ENCODE measurements at places on chromosomes 11 and 22.

DNA sequence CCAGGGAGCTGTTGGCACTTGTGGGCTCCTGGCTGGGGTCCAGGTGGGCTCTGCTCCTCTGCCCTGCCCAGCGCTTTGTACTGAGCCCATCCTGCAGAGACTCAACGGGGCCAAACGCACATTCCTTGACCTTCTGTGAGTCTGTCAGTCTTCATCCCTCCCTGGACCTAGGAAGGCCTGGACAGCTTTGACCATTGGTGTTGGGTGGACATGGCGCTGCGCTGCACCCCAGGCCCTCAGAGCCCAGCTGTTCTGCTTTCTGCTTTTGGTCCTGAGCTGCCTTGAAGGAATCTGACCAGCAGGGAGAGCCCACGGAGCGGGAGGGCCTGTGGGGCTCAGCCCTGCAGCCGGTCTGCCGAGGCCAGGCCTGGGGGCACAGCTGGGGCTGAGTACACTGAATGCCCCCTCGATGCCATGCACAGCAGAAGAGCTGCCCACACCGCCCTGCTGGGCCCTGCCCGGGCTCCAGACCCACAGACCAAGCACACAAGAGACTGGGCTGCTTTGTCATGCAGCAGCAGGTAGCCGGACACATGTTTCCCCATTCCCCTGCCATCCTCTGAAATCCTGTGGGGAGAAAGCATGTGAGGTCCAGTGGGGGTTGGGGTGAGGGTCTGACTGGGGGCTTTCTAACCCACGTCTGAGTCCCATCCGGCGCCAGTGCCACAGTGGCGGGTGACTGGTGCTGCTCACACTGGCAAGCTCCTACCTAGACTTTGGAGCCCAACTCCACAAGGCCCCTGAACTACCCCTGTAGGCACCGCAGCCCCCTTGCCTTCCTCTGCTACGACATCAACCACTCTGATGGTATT is 24.1 kb upstream of the CCDC188 start:
- DNase-seq = no peak

- no peak for DNase-seq
Measured at GRCh38 chr22:43078522-43078921, 10.7 kb downstream of the TTLL1 start.

- peak; percentile 96 for DNase-seq
Measured at GRCh38 chr11:72222907-72223614, 1.5 kb upstream of the INPPL1 start.

GRCh38 chr11:102685338-102685737 is 20.2 kb downstream of the MMP27 start:
- no peak for DNase-seq

DNA sequence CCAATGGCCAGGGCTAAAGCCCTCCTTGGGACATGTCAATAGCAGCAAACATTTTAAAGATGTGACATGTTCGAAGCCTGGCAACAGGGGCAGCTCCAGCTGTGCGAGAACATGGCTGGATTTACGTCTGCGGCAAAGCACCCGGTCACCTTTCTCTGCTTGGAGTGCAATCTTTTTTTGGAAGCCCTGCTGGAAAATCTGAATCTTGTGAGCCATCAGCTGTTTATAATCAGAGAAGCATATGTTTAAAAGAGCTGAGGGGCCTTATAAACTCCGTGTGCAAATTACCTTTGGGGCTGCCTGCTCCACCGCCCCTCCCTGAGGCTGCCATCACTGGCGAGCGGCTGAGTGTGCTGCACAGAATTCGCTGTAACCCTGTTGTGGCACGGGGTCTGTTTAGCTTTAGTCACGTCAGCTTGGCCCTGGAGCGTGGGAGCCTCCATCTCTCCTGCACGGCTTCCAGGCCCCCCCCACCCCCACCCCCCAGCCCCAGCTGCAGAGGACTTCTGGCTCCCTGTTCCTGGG is 9.0 kb upstream of the KCNQ1OT1 start:
- peak; percentile 41 for DNase-seq

- no peak for DNase-seq
Measured at GRCh38 chr22:35661464-35661863, 13.2 kb downstream of the APOL6 start.

DNA sequence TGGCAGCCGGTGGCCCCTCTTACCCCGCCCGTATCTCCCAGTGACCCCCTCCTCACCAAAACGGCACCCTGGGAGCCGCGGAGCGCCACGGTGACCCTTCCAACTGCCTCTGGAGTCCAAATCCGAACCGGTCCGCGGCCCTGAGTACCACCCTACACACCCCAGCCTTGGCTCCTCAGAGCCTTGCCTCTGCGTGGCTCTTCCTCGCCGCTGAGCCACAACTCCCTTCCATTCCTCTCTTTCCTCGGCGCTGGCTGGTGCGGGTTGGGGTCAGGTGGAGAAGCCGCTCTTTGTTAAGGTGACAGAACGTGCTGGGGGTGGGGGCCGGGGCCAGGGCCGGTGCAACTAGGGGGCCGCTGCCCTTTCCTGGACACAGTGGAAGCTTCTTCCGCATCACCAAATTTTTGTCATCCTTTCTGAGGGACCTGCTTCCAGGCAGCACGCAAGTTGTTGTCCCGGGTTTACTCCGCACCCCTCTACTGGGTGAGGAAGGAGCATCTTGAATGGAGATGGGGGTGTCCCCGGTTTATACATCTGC is 6.5 kb downstream of the ALX4 start:
- DNase-seq = no peak

- DNase-seq = no peak
Measured at GRCh38 chr22:40323681-40324171, 22.6 kb upstream of the ADSL start.

Data from Right ventricle myocardium superior (tissue), 1 donor.